ENCODE measurements at places on chromosomes 6 and 20.

GRCh38 chr6:107489636-107490565, at the start of gene SOBP:
Gene SOBP, plus strand, starts transcription at chr6:107490117. Its CDS starts 500 bp downstream, at chr6:107490617.
- peak; percentile 32 for DNase-seq

GRCh38 chr20:3340443-3340842, 67.0 kb downstream of the DNAAF9 start:
- DNase-seq: no peak

GRCh38 chr6:169265486-169266131, 12.0 kb upstream of the THBS2 start:
- no peak for DNase-seq

- DNase-seq: no peak
Measured at GRCh38 chr6:41336824-41337223, 1.4 kb downstream of the NCR2 start.

- no peak for DNase-seq
Measured at GRCh38 chr6:150491811-150492172, 107.9 kb upstream of the PLEKHG1 start.

DNA sequence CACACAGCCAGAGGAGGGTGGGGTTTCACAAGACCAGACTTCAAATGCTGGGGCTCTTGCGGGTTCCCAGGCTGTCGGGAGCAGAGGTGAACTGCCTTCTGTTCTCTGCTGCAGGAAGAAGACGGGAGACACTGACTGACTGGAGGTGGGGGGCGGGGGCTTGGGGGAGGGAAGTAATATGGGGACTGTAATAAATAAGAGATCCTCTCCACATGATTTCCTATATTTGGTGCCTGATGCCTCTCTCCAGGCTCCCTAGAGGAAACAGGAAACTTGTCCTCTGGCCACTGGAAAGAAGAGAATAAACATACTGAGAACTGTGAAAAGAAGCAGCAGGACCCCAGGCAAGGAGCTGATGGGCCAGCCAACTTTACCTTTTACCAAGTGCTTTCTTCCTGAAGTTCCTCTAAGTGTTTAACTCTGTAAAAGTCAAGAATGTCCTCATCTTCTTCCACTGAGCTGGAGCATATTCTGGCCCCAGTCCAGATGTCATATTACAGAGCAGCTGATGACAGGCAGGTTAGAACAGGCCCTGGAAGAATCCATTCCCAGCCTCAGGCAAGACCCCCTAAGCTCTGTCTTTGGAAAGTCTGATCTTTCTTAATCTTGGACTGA, 33.2 kb upstream of the ADGRF5 start:
- DNase-seq: no peak

GRCh38 chr6:51893366-51893765, 194.0 kb downstream of the PKHD1 start:
- no peak for DNase-seq

DNA sequence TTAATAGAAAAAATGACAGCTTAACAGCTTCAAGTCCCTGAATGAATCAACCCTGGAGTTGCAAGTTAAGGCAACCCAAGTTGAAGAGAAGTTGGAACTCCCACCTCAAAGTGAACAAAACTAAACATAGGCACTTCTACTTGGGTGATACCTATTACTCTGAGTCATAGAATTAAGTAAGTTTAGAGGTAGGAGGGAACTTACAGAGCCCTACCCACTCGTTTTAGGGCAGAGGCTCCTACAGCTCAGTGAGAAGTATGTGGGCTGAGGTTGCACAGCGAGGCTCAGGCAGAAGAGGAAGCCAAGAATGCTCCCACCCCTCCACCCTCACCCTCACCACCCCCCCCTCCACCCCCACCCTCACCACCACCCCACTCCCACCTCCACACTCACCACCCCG, 42.2 kb downstream of the NFATC2 start:
- DNase-seq: peak; percentile 51

DNA sequence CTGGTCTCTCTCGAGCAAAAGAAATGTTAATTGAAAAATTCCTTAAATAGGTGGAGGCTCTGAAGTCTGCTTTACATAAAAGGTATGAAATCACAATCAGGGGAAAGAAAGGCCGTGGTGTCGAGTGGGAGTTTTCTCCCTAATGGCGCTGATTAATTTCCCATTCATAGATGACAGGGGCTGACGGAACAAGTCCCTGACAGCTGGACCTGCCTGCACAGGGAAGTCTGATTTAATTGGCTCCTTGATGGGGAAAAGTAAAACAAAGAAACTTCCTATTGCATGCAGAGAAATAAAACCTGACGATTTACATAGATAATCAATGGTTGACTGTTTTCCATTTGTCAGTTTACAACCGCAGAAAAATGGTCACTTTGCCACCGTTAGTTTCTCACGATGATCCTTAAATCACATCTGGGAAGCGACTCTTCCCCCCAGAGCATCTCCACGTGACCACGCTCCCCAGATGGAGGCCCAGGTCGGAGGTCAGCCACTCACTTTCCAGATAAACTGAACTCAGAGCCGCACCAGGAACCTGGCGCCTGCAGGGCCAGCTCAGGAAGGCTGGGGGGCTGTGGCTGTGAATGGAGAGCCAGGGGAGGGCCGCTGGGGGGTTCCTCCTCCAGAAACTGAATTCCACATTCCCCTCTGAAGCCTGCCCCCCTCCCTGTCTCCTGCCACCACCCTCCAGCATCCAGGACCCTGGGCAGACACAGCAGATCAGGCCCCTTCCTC, 55.3 kb downstream of the DLL1 start:
- no peak for DNase-seq

DNA sequence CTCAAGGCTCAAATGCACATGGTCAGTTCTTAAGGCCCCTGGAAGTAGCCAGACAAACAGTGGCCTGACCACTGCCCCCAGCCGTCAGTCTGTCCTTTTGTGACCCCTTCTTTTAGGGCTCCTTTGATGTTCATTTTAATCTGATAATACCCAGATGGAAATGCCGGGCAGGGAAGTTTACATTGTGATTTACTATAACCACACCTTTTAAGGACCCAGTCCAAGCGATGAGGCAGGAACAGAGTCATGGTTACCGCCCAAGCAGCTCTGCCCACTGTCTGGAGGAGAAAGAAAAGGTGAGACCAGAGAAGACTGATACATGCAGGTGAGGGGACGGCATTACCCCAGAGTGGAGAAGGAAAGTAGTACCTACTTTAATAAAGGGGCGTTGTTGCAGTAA, 110.6 kb downstream of the PLEKHG1 start:
- DNase-seq: no peak

GRCh38 chr6:63584566-63584965, 12.3 kb downstream of the LOC128125822 start:
- no peak for DNase-seq

- DNase-seq: no peak
Measured at GRCh38 chr20:36219671-36220220, 16.5 kb upstream of the AAR2 start.

DNA sequence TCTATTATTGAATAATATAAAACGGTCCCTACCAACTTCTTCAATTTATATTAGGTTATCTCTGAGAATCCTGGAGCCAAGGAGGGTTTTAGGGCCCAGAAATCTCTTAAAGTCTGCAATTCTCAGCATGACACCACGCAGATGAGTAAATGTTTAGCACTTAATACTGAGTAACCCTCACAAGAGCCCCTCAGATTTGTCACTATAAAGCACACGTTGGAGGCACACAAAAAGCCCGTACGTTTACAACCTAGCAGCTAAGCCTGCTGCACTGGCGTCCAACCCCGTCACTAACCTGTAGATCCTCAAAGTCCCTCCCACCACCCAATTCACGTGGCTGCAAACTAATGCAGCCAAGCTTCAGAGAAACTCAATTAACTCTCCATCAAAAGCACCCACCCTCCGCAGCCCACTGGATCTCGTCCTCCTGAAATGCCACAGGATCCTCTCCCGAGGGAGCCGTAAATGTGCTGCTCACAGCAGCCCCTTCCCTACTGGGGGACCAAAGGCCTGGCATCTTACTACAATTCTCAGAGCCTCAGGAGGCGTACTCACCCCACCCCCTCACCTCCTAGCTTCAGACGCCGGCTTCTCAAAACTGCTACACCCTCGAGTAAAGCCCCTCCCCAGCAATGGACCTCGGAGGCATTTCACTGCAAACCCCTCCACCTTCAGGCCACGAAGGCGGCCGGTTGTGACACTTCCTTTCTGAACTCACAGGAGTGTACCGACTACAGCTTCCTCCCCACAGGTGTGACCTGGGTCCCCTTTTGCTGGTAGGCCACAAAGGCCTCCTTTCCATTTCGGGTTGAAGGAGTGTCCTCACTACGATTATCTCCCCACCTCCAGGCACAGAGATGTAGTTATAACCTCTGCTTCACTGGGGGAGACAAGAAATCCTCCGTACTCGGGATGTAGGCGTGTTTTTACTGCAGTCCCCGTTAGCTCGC, 909 bp downstream of the CPNE1 start:
- DNase-seq: peak; percentile 55

DNA sequence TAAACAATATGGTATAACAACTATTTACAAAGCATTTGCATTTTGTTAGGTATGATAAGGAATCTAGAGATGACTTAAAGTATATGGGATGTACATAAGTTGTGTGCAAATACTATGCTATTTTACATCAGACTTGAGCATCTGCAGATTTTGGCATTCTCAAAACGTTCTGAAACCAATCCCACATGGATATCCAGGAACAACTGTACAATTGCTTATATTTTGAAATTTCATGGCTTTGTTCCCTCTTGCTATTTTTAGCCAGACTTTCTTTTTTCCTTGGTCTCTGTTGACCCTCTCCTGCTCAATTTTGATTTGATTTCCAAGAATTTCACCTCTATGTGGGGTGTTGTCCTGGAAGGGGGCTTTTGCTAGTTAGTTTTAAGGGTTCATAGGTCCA, 32.9 kb upstream of the UST start:
- DNase-seq: no peak

GRCh38 chr20:19438488-19438887, 226.0 kb downstream of the SLC24A3 start:
- DNase-seq: no peak

DNA sequence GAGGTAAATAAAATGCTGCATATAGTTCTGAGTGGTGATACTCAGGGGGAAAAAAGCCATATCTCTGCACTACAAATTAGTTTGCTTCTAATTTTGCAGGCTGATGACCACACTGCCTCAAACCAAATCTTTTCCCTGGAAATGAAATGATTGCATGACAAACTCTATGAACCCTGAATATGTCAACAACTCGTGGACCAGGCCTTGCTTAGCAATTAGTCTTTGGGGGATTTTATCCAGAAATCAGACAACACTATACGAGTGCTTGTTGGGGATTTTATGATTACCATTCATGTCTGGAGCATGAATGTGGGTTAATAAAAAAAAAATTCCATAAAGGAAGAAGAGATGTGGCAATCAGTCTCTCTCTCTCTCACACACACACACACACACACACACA, 42.0 kb downstream of the SOBP start:
- DNase-seq: no peak

- no peak for DNase-seq
Measured at GRCh38 chr20:46371656-46372055, 34.8 kb downstream of the ELMO2 start.

GRCh38 chr6:98834060-98835031, at the start of gene POU3F2:
Gene POU3F2, plus strand, starts transcription at chr6:98834574. Its CDS starts 300 bp downstream, at chr6:98834874.
- peak; percentile 73 for DNase-seq

All from stimulated activated naive CD4-positive, alpha-beta T cell treated with Interleukin-2 at 50 U/mL for 16 hours (primary cell).